Breast epithelium (tissue), 4 donors: ENCODE measurements at places on chromosomes 3 and 15.

DNA sequence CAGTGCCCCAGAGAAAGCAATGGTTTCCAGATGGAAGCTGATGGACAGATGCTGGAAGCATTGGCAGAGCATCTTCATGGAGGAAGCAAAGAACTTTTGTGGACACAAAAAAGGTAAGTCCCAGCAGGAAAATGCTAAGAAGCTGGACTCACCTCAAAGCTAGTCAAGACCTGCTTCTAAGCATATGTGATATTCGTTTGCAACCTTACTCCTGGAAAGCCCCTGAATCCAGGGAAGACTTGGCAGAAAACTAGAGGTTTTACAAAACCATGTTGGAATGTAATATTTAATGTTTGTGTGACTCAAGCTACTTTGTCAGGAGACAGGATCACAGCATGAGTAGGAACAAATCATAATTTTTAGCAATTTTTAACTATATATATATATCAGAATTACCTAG, 288.2 kb downstream of the BCHE start:
- H3K27ac ChIP-seq = no peak overlapping the region
- no peaks in the 10 kb centered on the region for H3K27me3 ChIP-seq
- H3K36me3 ChIP-seq = no peaks in the 10 kb centered on the region
- no peak overlapping the region for H3K4me3 ChIP-seq
- no peak for DNase-seq

DNA sequence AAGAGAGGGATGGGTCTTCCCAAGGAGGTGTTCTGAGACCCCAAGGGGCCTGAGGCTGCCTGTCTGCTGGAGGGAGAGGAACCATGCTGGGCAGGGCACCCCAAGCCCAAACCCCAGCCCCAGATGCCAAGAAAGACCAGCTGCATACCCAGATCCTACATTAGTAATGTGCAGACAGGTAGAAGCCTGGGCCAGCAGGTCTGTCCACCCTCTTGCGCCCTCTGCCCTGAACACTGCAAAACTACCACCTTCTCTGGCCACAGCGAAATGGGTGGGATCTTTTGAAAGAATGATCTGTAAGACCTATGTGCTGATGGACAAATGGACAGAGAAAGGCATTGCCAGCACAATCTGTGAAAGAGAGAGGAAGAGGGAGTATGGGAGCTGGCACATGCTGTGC, 283.2 kb downstream of the EPHB1 start:
- H3K27me3 ChIP-seq = no peaks in the 10 kb centered on the region
- no peaks in the 10 kb centered on the region for H3K4me1 ChIP-seq
- H3K4me3 ChIP-seq = no peak overlapping the region
- DNase-seq = no peak
- no peak overlapping the region for H3K27ac ChIP-seq
- H3K36me3 ChIP-seq = no peaks in the 10 kb centered on the region

DNA sequence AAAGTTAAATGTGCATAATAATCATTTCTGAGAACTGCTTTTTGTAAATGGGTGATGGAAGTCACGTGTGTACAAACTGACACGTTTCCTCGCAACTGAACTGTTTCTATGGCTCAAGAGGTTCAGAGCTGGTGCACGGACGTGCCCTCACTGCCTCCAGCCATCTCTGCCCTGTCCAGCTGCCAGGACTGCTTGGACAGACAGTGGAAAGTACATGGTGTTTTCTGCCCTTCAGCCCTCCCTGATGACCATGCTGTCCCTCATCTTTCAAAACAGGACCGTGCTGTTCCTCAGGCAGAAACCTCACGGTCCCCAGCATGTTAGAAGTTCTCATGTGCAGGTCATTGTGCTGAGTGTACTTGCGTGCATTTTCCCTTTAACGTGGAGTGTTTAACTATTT, 38.7 kb downstream of the GJD2 start:
- H3K27ac ChIP-seq = no peak overlapping the region
- no peak for DNase-seq
- H3K4me3 ChIP-seq = no peak overlapping the region
- no peaks in the 10 kb centered on the region for H3K36me3 ChIP-seq
- no peaks in the 10 kb centered on the region for H3K27me3 ChIP-seq

DNA sequence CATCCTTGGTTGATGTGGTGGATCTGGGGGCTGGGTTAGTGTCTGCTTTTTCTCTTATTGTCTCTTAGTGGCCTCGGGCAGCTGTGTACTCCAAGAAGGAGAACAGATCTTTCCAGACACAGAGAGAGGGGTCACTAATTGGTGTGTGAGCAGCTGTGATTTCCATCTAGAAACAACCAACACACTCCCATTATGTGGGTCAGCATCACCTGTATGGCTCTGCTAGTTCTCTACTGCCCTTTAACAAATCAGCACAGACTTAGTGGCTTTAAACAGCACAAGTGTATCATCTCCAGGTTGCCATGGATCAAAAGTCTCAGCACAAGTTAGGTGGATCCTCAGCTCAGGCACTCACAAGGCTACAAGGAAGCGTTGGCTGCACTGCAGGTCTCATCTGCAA, 156.8 kb downstream of the LRTM1 start:
- H3K4me1 ChIP-seq = no peaks in the 10 kb centered on the region
- no peaks in the 10 kb centered on the region for H3K27me3 ChIP-seq
- H3K4me3 ChIP-seq = no peak overlapping the region
- DNase-seq = no peak
- H3K27ac ChIP-seq = no peak overlapping the region
- H3K36me3 ChIP-seq = no peaks in the 10 kb centered on the region

DNA sequence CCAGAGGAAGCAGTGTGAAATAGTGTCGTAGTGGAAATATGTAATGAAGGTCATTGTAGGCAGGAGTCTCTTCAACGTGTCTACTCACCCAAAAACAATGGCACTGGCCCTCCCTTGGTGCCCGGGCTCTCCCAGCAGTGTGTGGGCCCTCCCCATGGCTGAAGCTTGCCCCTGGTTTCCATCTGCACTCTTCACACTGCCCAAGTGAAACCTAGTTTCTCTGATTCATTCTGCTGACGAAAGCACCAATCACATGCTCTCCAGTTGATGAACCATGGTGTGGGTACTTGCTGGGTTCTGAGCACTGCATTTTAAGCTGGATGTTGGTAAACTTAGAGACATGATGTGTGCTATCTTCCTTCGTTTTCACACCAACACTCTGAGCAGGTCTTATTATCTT, 61.0 kb upstream of the AGBL1 start:
- no peak overlapping the region for H3K4me3 ChIP-seq
- no peaks in the 10 kb centered on the region for H3K36me3 ChIP-seq
- no peak for DNase-seq
- no peak overlapping the region for H3K27ac ChIP-seq
- H3K27me3 ChIP-seq = no peaks in the 10 kb centered on the region

DNA sequence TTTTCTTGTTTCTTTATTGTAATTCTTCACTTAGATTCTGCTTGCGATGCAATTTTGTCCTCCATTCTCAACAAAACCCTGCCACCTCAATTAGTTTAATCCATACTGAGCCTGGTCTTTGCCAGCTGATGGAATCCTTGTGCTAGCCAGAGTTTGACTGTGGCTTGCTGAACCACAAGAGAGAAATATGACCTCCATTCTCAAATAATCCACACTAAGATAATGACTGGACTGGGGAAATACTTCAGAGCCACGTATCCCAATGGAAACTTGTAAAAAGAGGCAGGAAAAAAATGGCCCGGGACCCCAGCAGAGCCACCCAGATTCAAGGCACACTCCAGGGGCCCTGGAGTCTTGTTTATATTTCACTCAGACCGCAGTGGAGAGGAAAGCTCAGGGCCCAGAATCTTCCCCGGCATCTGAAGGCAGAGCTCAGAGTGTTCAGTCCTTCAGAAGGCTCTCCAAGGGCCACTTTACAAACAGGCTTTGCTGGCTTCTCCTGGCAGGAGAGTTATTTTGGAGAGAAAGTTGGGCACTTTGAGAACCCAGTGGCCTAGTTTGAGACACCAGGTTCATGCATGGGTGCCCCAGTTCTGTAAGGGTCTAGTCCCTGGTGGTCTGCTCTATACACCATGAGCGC, 62.7 kb downstream of the SSUH2 start:
- no peaks in the 10 kb centered on the region for H3K4me1 ChIP-seq
- H3K27ac ChIP-seq = no peak overlapping the region
- no peak overlapping the region for H3K4me3 ChIP-seq
- DNase-seq = no peak
- H3K27me3 ChIP-seq = no peaks in the 10 kb centered on the region

- no peak for DNase-seq
- H3K27me3 ChIP-seq = no peaks in the 10 kb centered on the region
- no peak overlapping the region for H3K27ac ChIP-seq
- no peaks in the 10 kb centered on the region for H3K4me1 ChIP-seq
- peak overlapping the region; percentile 19 for H3K4me3 ChIP-seq
These were observed 47.6 kb downstream of the TRIM71 start for GRCh38 chr3:32865383-32865782.

GRCh38 chr3:50457988-50458387, 45.4 kb downstream of the CACNA2D2 start:
- no peaks in the 10 kb centered on the region for H3K4me1 ChIP-seq
- H3K27ac ChIP-seq = no peak overlapping the region
- DNase-seq = no peak
- no peak overlapping the region for H3K4me3 ChIP-seq
- no peaks in the 10 kb centered on the region for H3K27me3 ChIP-seq
- no peaks in the 10 kb centered on the region for H3K36me3 ChIP-seq

DNA sequence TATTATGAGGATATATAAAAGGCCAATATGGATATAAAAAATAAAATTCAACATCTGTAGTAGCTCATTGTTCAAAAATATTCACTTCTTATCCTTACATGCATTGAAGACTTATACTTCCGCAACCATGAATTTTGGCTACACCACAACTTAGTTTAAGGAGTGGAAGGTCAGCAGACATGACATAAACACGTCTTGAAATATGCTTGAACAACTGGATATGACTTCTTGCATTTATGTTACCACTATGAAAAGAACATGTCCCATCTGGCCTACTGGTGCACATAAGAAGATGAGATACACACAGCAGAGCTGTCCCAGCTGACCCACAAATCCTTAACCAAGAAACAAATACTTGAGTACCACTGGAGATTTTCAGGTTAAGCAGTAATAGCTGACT, 52.1 kb downstream of the MYO9A start:
- H3K36me3 ChIP-seq = no peaks in the 10 kb centered on the region
- no peaks in the 10 kb centered on the region for H3K4me1 ChIP-seq
- H3K4me3 ChIP-seq = no peak overlapping the region
- no peak overlapping the region for H3K27ac ChIP-seq

DNA sequence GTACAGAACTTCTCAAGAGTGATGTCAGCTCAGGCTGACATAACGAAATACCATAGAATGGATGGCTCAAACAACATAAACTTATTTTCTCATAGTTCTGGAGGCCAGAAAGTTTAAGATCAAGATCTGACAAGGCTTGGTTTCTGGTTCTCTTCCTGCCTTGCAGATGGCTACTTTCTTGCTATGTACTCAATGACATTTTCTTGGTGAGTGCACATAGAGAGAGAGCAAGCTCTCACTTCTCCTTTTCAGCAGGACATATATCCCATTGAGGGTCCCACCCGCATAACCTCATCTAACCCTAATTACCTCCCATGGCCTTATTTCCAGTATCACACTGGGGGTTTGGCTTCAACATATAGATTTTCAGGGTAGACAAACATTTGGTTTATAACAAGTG, 1072.1 kb downstream of the PLOD2 start:
- no peaks in the 10 kb centered on the region for H3K4me1 ChIP-seq
- no peak for DNase-seq
- H3K27me3 ChIP-seq = no peaks in the 10 kb centered on the region
- H3K4me3 ChIP-seq = no peak overlapping the region
- H3K36me3 ChIP-seq = no peaks in the 10 kb centered on the region

DNA sequence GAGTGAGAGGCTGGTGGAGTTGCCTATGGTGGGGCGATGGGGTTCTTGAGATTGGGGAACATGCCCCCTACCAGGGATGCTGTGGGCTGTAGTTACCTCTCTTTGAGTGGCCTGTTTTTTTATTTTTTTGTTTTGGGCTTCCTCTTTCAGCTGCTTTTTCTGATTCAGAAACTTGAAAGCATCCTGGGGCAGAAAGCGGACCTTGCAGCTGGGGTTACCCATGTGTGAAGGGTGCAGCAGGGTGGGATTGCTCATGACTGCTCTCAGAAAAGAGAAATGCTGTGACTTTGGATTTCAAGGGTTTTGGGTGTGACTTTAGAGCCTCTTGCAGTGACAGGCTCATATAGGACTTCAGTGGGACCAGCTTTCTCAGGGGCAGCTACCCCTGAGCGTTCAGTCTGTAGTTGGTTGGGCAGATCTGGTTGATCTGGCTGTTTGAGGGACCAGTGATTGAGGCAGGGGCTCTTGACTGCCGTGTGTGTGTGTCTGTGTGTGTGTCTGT, 1.8 kb downstream of the LIMD1 start:
- H3K27me3 ChIP-seq = no peaks in the 10 kb centered on the region
- peak overlapping the region; percentile 65 for H3K27ac ChIP-seq
- no peaks in the 10 kb centered on the region for H3K36me3 ChIP-seq

- no peak overlapping the region for H3K4me3 ChIP-seq
- no peaks in the 10 kb centered on the region for H3K36me3 ChIP-seq
- DNase-seq = no peak
- no peaks in the 10 kb centered on the region for H3K4me1 ChIP-seq
- no peaks in the 10 kb centered on the region for H3K27me3 ChIP-seq
These were observed 7.7 kb downstream of the CCDC54 start for GRCh38 chr3:107384907-107385306.

DNA sequence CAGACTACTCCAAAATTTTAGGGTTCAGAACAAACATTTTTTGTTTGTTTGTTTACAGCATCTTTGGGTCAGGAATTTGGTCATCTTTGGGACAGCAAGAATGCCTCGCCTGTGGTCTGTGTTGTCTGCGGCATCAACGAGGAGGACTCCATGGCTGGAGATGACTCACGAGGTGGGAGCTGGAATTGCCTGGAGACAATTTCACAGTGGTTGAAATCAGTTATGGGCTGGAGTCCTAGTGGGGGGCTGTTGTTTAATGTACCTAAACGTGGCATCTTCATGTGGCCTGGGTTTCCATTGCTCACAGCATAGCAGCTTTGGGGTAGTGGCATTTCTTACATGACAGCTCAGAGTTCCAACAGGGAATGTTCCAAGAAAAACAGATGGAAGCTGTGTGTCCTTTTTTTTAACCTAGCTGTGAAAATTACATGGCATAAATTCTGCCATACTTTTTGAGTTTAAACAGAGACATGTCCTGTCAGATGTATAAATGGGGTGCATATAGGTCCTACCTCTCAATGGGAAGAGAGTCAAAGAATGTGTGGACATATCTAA, 507.3 kb upstream of the CBLB start:
- no peak overlapping the region for H3K27ac ChIP-seq
- no peak for DNase-seq
- no peaks in the 10 kb centered on the region for H3K36me3 ChIP-seq
- no peaks in the 10 kb centered on the region for H3K27me3 ChIP-seq
- no peak overlapping the region for H3K4me3 ChIP-seq
- no peaks in the 10 kb centered on the region for H3K4me1 ChIP-seq

DNA sequence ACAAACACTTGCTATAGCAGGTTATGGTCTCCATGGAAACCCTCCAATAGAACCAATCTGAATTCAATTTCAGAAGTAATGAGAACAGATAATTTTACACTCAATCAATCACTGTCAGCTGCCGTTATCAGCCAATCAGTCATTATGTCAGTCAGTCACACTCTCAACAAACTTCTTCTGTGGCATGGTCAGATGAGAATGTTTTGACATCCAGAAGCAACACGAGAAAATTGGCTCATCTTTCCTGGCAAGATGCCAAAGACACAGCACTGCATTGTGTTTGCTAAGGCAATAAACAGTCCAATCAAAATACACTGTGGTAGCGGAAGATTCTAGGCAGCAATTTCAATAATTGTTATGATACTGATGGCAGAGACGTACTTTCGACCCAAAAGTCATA, 190.7 kb downstream of the RORA start:
- peak; percentile 25 for DNase-seq
- no peak overlapping the region for H3K4me3 ChIP-seq
- peak overlapping the region; percentile 43 for H3K27ac ChIP-seq
- H3K4me1 ChIP-seq = peaks cover 4% of the 10 kb centered on the region
- no peaks in the 10 kb centered on the region for H3K36me3 ChIP-seq
